GM23338 (cell line): ENCODE measurements at places on chromosomes 6 and 20. TPM values are rescaled to one million over a fixed set of nuclear protein-coding genes. Genes with fewer than 3 reads are reported as not detected.
A peak's percentile ranks its signal among the peaks of the same experiment; 100 is the strongest.

DNA sequence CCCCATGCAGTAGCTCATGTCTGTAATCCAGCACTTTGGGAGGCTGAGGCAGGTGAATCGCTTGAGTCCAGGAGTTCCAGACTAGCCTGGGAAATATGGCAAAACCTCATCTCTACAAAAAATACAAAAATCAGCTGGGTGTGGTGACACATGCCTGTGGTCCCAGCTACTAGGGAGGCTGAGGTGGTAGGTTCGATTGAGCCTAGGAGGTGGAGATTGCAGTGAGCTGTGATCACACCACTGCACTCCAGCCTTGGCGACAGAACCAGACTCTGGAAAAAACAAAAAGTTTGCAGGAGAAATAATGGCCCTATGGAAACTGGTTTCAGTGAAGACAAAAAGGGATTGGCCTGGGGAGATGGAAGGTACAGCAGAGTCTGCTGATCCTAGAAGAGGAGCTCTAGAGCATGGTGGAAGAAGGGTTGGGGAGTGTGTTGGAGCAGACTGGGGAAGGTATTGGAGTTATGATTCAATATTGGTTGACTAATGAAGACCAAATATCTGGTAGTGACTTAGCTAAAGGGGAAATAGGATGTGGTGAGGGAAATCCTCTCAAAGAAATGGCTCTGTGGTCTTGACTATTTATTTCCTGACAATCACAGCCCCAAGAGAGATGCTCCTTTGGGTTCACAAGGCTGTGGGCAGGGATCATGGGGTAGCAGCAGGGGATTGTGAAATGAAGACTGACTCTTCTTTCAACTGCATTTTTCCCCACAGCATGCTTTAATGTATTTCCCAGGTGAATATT is 281.9 kb downstream of the UTRN start:
- H3K36me3 ChIP-seq, result peaks cover 5% of the 10 kb centered on the region; the same call in 1 of the 2 replicates
- no peak for DNase-seq
- H3K4me1 ChIP-seq, result no peaks in the 10 kb centered on the region
- H3K27ac ChIP-seq, result no peak overlapping the region
- H3K4me3 ChIP-seq, result no peak overlapping the region

DNA sequence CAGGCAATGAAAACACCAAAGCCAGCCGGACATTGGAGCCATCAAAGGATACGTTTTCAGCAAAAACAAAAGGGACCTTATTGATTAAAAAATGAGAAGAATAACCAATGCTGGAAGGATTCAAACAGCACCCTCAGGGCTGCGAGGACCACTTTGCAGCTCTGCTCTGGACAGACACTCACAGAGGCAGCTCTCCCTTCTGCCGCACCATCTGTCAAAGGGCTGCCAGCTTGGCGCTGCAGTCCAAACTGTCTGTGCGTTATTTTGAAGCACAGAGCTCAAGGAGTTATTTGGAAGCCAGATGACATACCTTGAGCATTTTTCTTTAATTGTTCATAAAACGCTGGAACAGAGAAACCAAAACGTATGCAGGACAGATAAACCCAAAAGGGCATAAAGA is 85.2 kb downstream of the KIF16B start:
- H3K4me1 ChIP-seq, result peaks cover 19% of the 10 kb centered on the region
- H3K27ac ChIP-seq, result 0 out of 2 replicates have a peak overlapping the region, but pooled peaks have one; percentile 50
- no peaks in the 10 kb centered on the region for H3K27me3 ChIP-seq
- H3K36me3 ChIP-seq, result no peaks in the 10 kb centered on the region
- no peak overlapping the region for H3K4me3 ChIP-seq

- peak; percentile 2 for DNase-seq
- no peaks in the 10 kb centered on the region for H3K27me3 ChIP-seq
- no peak overlapping the region for H3K27ac ChIP-seq
- H3K4me1 ChIP-seq, result no peaks in the 10 kb centered on the region
- H3K36me3 ChIP-seq, result no peaks in the 10 kb centered on the region
These were observed 27.7 kb upstream of the EDN1 start for GRCh38 chr6:12262236-12263061.

- H3K36me3 ChIP-seq, result no peaks in the 10 kb centered on the region
- peak; percentile 54 for DNase-seq
- H3K27ac ChIP-seq, result no peak overlapping the region
- 0 out of 2 replicates have a peak, but pooled peaks cover 4% of the 10 kb centered on the region for H3K4me1 ChIP-seq
These were observed 230.3 kb downstream of the IBTK start for GRCh38 chr6:82017288-82017687.

- H3K36me3 ChIP-seq, result no peaks in the 10 kb centered on the region
- no peaks in the 10 kb centered on the region for H3K27me3 ChIP-seq
- H3K27ac ChIP-seq, result no peak overlapping the region
- peaks cover 23% of the 10 kb centered on the region for H3K4me1 ChIP-seq
- H3K4me3 ChIP-seq, result peak overlapping the region; percentile 57
These were observed 1.9 kb downstream of the TBPL1 start for GRCh38 chr6:133954657-133955576.

GRCh38 chr20:31835554-31835953 is 9.8 kb downstream of the FOXS1 start:
- no peaks in the 10 kb centered on the region for H3K27me3 ChIP-seq
- H3K4me1 ChIP-seq, result no peaks in the 10 kb centered on the region; the same call in 1 of the 2 replicates
- no peak overlapping the region for H3K27ac ChIP-seq
- no peaks in the 10 kb centered on the region for H3K36me3 ChIP-seq
- no peak for DNase-seq
- H3K4me3 ChIP-seq, result no peak overlapping the region

DNA sequence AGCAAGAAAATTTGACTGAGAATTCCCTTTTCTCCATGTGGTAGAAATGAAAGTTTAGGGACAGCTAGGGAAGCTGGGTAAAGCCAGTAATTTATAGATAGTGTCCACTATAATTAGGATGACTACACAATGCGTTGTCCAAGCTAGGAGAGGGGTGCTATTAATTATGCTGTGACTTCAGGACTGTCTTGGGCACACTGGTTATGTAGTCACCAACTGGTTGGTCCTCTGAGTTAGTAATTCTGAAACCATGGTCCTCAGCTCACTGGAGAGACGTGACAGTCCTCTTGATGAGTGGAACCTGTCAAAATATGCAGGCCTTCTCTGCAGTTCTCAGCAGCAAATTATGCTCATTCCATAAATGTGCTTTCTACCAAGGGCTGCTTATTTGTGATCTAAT is 94.6 kb upstream of the ENPP5 start:
- H3K27ac ChIP-seq, result no peak overlapping the region
- no peaks in the 10 kb centered on the region for H3K27me3 ChIP-seq
- no peak overlapping the region for H3K4me3 ChIP-seq
- H3K36me3 ChIP-seq, result no peaks in the 10 kb centered on the region

GRCh38 chr6:143164565-143165105 is 103.9 kb downstream of the AIG1 start:
- peaks cover 9% of the 10 kb centered on the region; the same call in 1 of the 2 replicates for H3K4me1 ChIP-seq
- peaks cover 11% of the 10 kb centered on the region; the same call in 1 of the 2 replicates for H3K36me3 ChIP-seq
- H3K27me3 ChIP-seq, result no peaks in the 10 kb centered on the region
- no peak for DNase-seq

DNA sequence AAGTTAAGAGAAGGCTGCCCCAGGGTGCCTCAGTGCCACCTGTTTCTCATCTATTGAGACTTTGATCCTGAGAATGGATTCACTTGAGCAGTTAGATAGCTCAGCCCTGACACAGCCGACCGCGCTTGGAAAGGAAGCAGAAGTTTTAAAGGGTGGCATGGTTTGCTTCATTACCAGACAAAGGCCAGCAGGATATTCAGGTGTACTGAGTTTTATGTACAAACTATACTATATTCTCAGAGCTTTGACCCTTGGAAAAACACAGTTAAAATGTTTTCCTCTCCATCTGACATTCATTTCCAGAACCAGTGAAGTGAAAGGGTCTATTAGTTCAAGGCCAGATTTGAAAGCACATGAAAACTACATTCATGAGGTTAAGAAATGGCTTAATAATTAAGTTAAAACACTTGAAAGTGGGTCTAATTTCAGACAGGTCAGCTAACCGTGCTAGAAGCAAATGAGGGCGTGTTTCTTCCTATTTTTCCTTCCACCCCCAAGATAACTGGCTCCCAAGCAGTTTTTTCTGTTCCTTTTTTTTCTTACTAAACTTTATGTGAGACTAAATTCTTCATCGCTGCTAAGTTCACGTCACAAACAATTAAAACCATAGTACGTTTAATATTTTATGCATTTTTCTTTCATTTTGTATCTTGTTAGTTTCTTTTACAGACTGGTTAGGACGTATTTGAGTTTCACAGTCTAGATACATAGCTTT is 385.3 kb upstream of the SOX4 start:
- H3K4me1 ChIP-seq, result no peaks in the 10 kb centered on the region; the same call in 1 of the 2 replicates
- no peak for DNase-seq
- H3K36me3 ChIP-seq, result no peaks in the 10 kb centered on the region
- no peaks in the 10 kb centered on the region for H3K27me3 ChIP-seq
- no peak overlapping the region for H3K4me3 ChIP-seq
- H3K27ac ChIP-seq, result no peak overlapping the region

DNA sequence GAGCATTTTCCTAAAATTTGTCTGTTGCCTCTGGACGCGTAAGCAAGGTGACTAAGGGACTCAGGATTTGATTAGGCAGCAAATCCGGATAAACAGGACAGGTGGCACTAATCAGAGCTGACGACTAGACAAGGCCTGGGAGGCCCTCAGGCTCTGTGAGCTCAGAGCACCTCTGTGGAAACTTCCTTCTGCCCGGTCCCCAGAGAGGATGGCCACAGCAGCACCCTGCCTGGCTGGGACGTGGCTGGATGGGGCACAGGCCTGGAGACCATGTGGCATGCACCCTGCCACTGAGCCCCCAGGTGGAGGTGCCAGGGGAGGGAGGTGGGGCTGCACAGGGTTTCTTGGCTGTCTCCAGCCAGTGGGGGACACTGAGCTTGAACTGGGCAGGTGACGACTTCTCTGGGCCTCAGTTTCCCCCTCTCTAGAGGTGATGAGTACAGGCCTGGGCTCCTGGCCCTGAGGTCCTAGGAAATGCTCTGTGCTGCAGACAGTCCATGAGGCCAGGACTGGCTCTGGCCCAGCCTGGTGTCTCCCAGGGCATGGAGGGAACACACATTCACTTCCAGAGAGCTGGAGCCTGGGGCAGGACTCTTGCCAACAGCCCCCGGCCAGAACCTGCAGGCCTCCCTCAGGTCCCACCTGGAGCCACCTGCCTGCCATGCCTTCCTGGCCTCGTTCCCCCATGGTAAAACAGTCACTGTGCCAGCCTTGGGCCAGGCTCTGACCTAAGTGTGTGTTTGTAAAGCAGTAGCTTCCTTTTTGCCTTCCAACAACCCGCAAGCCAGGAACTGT is 39.6 kb upstream of the STX16 start:
- H3K36me3 ChIP-seq, result no peaks in the 10 kb centered on the region
- H3K27ac ChIP-seq, result no peak overlapping the region
- H3K4me1 ChIP-seq, result no peaks in the 10 kb centered on the region
- no peaks in the 10 kb centered on the region for H3K27me3 ChIP-seq
- H3K4me3 ChIP-seq, result no peak overlapping the region

- no peak for DNase-seq
- H3K27ac ChIP-seq, result no peak overlapping the region
- peaks cover 12% of the 10 kb centered on the region; the same call in 1 of the 2 replicates for H3K4me1 ChIP-seq
- no peaks in the 10 kb centered on the region for H3K27me3 ChIP-seq
- no peak overlapping the region for H3K4me3 ChIP-seq
These were observed 105.4 kb downstream of the OGFRL1 start for GRCh38 chr6:71393981-71394432.

- H3K36me3 ChIP-seq, result no peaks in the 10 kb centered on the region
- DNase-seq, result peak; percentile 14
- peaks cover 6% of the 10 kb centered on the region; the same call in 1 of the 2 replicates for H3K27me3 ChIP-seq
- peaks cover 55% of the 10 kb centered on the region for H3K4me1 ChIP-seq
- no peak overlapping the region for H3K4me3 ChIP-seq
- peak overlapping the region; percentile 93 for H3K27ac ChIP-seq
These were observed 25.4 kb upstream of the BHLHE23 start for GRCh38 chr20:63032026-63032800.

DNA sequence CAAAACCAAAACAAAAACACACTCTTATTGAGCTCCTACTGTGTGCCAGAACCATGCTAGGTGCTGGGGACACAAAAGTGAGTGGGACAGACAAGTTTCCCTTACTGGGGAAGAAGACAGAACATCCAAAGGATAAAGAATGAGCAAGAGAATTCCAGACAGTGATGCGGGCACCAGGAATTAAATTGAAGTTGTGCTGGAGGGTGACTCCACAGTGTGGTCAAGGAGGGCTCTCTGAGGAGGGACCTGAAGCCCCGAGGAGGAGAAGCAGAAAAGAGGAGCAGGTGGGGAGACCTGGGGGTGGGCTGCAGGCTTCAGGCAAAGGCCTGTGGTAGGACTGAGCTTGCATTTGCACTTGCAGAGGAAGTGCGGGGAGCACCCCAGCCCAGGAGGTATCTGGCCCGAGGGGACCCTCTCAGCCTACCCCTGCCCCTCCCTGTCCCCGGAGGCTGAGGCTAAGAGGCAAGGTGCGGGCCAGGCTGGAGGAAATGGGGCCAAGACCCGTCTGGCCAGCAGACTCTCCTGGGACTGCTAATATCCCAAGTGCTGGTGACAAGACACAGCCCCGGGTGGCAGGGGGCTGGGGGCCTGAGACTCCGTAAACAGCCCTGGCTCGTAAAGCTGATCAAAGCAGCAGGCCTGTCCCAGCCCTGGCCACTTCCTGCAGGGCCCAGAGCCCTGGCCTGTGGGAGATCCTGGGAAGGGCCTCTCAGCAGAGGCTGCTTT is 57.1 kb downstream of the SNAI1 start:
- H3K4me3 ChIP-seq, result no peak overlapping the region
- no peaks in the 10 kb centered on the region for H3K4me1 ChIP-seq

DNA sequence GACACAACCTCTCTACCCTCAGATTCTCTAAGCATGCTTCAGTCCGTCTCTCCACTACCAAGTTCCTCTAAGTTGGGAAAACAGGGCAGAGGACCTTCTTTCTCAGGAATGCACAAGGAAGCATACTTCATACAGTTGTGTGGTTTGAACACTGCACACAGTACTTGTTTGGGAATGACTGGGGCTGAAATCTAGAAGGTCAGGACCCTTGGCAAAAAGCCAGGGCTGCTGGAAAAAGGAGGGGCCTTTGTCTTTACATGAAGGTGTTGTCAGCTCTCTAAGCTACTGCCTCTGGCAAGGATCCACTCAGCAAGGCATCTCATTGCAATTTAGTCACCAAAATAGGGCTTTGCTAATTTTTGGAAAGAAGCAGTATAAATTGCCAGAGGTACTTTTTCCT is 20.7 kb upstream of the HEY2 start:
- peaks cover 36% of the 10 kb centered on the region for H3K4me1 ChIP-seq
- no peak overlapping the region for H3K4me3 ChIP-seq
- no peaks in the 10 kb centered on the region for H3K27me3 ChIP-seq
- H3K36me3 ChIP-seq, result no peaks in the 10 kb centered on the region
- DNase-seq, result no peak

The TBX18 gene
- 0.03 TPM in 1 of 2 replicates, not detected in the other for total RNA-seq

The CDSN gene
- total RNA-seq, result 0.07 TPM in 1 of 2 replicates, not detected in the other

The MAS1 gene
- total RNA-seq, result 0.03 and 0.08 TPM in 2 replicates

The HLA-DOA gene
- total RNA-seq, result 30.5 and 34.2 TPM in 2 replicates

The SIRPD gene
- total RNA-seq, result not detected in 2 replicates

The PRPH2 gene
- 0.52 and 0.89 TPM in 2 replicates for total RNA-seq

The LSM2 gene
- total RNA-seq, result 93.5 and 106 TPM in 2 replicates

The FRMD1 gene
- 1.0 TPM in 2 replicates for total RNA-seq

The SLC17A2 gene
- not detected in 2 replicates for total RNA-seq

The NRSN2 gene
- total RNA-seq, result 14.4 and 19.8 TPM in 2 replicates

The SAMD3 gene
- 3.8 and 4.9 TPM in 2 replicates for total RNA-seq

The KHDC1L gene
- total RNA-seq, result not detected in 2 replicates

The TMEM14A gene
- 13.9 and 19.8 TPM in 2 replicates for total RNA-seq

The SMIM13 gene
- total RNA-seq, result 11.1 and 12.7 TPM in 2 replicates
